ENCODE measurements at places on chromosomes 7 and 10.
A peak's percentile ranks its signal among the peaks of the same experiment; 100 is the strongest.

GRCh38 chr7:31263338-31263737 is 77.2 kb downstream of the NEUROD6 start:
- DNase-seq = no peak

DNA sequence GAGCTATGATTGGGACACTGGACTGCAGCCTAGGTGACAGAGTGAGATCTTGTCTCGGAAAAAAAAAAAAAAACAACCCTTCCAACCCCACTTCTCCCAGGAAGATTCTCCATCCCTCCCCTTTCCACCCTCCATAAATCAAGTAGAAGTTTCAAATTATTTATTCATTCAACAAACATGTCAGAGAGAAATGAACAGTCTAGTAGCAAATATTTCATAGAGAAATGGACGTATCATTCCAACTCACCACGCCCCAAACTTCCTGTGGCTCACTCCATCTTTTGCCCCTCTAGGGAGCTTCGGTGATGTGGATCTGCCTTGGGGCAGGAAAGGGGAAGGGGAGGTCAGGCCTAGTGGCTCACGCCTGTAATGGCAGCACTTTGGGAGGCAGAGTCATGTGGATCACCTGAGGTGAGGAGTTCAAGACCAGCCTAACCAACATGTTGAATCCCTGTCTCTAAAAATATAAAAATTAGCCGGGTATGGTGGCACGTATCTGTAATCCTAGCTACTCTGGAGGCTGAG is 638 bp upstream of the TRAPPC14 start:
- no peak for DNase-seq

DNA sequence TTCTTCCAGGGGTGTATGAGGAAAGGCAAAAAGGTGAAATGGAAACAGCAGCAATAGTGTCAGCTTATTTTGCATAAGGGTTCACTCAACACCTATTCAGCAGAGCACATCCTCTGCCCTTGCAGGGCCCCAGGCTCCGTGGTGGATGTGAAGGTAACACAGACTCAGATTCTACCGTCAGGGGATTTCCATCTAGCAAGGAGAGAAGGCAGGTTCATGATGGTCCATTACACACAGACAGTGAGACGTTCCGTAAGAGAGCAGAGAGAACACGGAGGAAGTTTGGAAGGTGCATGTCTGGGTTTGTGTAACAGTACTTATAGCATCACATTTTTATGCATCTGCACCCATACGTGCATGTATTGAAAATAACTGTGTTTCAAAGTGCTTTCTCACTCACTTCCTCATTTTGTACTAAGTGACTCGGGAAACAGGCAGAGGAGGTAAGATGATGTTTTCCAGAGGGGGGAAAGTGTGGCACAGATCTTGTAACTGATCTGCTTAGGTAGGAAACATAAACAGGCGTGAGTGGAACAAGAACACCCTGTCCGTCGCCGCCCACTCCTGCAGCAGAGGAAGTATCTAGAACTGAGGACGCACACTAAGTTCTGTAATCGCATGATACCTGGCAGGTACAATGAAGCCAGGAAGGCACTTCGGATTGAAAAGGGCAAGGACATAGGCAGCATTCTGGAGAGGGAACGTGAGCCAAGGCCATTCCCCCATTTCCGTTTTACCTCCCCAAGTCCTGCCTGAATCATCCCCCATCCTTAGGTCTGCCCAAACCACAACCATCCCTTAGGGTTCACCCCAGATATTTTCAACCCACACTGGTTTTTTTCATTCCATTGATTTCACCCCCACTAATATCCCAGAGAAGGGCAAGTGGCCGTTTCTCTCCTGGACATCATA is 1.0 kb upstream of the ENO4 start:
- DNase-seq = no peak

- peak; percentile 34 for DNase-seq
These were observed 51.4 kb upstream of the SMNDC1 start for GRCh38 chr10:110355922-110356627.

- DNase-seq = no peak
These were observed 181.7 kb downstream of the CCSER2 start for GRCh38 chr10:84510121-84510520.

- no peak for DNase-seq
These were observed 65.5 kb downstream of the HPSE2 start for GRCh38 chr10:99170116-99170675.

Measured in activated T-cell treated with anti-CD3 and anti-CD28 coated beads, Interleukin-2, amount 50 U/mL, for 1 hour (primary cell).